ENCODE measurements at places on chromosomes 6 and 20.

DNA sequence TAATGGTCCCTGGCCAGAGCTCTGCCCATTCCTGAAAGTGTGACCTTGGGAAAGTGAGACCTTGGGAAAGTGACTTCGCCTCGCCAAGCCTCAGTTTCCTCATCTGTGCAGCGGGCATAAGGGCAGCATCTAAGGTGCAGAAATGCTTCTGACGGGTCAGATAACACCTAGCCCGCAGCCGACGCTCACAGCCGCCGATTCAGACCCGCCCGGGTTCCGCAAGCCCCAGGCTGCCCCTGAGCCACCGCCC is 486 bp downstream of the FKBP1A start:
- no peak for DNase-seq

DNA sequence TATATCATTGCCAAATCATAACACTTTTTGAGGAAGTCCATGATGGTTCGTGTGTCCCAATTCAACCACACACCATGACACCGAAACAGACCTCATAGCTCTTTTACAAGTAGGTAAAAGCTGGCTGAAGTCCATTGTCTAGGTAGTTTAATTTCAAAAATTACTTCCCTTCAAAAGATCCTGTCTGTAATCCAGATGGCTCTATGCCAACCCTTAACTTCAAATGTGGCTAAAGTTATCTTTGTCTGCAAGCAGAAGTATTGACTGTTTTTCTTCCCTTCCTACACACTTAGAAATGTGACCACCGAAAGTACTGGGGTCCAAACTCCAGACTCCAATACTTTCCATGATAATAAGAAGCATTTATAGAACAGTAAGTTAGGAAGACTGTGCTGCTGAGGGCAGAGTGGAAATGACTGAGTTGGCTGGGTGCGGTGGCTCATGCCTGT is 8.3 kb upstream of the TIAM2 start:
- DNase-seq = no peak

DNA sequence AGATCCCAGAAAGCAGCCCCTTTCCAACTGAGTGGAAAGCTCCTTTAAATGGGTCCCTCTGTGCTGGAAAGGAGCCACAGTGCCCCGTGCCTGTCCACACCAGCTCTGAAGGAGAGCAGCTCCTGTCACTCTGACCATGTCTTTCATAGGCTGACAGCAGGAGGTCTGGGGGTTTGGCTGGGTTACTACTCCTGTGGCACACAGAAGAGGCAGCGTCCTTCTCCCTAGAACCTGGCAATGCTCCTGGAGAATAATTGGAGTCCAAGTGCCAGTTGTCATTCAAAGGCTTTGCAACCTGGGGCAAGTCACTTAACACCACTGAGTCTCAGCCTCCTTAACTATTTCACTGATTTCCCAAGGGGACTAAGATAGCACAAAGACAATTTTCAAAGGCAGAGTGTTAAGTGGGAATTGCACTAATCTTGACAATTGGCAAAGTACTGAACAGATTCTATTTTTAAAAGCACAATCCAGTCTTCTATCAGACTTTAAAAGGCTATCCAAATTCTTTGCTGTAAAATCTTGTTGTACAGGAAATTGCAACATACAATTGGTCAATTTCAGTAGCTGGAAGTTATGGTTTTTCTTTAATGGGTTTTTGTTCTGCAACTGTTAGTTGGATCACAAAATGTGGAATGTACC is 457.2 kb downstream of the KIF16B start:
- DNase-seq = no peak

DNA sequence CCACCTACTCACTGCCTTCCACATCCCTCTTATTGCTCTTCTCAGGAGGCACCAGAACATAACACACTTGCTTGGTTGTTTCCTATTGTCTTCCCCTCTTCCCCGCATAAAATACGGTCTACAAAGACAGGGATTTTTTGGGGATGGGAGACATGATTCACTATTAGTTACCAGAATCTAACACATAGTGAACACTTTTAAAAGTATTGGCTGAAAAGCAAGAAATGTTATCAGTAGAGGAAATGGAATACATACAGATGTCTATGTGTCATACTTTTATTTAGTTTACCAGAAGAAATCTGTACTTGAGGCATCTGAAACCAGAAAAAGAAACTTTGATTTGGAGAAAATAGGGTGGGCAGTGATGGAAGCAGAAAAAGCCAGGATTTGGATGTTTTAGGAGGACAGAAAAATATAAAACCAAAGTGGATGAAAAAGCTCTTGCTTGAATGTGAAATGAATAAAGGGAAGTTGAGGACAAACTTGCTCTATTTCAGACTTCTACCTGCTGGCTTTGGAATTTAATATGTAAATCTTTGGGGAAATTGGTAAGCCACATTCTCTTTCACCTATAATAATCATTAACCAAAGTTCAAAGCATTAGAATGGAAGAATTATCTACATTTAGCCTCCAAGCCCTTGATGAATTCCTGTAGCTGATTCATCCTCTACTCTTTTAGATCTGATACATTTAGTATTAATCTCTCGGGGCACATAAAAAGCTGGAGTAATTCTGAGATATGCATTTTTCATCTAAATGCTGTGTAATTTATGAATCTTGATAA is 82.6 kb downstream of the DOK5 start:
- DNase-seq = no peak

DNA sequence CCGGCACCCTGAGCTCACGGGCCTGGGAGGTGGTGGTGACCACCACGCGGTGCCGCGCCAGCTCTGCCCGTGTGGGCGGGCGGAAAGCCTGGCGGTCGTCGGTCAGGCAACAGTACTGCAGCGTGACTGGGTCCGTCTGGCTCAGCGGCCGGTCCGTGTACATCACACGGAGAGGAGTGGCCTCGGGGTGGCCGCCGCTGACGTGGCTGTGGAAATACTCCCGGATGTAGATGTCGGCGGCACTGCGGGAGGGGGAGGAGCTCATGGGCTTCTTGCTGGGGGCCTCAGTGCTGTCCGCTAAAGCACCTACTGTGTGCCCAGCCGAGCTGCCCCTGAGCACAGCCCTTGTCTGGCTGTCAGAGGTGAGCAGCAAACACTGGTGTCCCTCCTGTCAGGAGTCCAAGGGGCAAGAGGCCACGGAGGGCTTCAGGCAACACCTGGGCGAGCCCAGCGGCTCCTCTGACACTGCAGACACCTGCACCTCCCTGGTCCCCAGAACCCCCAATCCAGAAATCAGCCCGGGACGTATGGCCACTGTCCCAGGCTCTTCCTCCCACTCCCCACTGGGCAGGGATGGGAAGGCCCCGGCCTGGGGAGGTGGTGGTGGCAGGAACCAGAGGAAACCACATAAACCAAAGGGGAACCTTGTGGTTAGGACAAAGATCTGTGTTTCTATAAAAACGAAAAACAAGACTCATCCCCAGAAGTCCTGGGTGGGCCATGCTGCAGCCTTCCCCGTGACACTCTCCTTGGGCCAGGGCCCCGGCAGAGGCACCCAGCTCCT is 6.5 kb downstream of the HELZ2 start:
- DNase-seq = no peak

GRCh38 chr6:31265926-31266325 is 6.0 kb downstream of the HLA-C start:
- no peak for DNase-seq

DNA sequence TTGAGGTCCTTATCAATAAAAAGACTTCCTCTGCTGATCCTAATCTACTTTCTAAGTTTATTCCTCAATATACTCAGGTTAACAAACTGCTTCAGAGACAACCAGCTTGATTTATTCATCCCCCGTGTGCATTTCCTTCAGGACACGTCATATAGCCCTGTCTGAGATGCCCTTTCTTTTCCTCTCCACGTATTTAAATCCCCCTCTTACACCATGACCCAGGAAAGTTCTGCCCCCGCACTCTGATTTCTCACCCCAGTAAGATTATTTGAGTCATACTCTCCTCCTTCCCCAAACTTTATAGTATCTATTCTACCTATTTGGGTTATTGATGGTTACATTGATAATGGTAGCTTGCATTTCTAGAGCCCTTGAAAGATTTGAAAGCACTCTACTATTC is 9.8 kb upstream of the CGA start:
- DNase-seq = no peak

DNA sequence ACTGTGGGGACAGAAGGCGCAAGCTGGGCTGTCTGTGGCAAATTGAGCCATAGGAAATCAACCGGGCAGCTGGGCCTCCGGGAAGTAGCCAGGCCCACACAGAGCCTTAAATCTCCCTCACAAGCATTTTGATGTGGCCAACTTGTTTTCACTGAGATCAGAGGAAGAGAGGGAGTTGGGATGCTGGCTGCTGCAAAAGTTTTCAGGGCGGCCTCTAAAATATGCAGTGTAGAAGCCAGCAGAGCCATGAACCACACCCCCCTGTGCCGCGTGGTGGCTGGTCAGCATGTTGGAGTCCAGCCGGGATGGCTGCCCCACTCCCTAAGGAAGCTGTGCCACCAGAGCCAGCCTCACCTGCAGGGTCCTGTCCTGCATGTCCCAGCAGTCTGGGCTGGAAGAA is 167.4 kb downstream of the CDC5L start:
- no peak for DNase-seq

- DNase-seq = no peak
Observed at GRCh38 chr6:11460837-11461661, 76.5 kb upstream of the TMEM170B start.

- no peak for DNase-seq
Observed at GRCh38 chr6:159307246-159307790, 138.1 kb downstream of the FNDC1 start.

DNA sequence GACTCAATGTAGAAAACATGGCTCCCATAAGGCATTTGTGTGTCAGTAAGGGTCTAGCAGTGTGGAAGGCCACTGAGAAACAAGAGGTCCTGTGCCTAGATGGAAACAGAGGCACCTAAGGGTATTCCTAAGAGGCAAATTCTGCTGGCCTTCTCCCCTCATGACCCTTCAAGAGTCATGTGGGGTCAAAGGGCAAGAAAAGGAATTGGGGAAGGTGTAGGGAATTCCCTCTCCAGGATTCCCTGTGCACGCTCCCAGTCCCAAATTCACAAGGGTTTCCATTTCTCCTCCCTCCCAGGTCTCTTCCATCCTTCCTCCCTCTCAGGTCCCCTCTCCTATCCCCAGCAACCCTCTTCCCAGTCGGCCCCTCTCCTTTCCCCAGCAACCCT is 568 bp downstream of the AGPAT1 start:
- no peak for DNase-seq

DNA sequence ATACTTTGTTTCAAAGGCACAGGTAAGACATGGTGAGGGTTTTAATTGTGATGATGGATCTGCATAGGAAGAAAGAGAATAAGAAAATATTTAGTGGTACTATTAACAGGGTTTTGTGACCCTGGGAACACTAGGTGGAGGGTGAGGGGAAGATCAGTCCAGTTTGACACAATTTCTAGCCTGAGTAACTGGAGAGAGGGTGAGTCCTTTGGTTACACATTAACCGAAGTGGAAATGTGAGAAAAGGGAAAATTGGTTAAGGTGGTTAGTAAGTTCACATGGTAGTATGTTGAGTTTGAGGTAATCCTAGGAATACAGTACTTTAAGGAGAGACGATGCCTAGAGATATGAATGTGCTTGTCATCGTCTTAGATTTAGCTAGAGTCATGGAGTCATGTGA is 54.8 kb upstream of the POU3F2 start:
- no peak for DNase-seq

DNA sequence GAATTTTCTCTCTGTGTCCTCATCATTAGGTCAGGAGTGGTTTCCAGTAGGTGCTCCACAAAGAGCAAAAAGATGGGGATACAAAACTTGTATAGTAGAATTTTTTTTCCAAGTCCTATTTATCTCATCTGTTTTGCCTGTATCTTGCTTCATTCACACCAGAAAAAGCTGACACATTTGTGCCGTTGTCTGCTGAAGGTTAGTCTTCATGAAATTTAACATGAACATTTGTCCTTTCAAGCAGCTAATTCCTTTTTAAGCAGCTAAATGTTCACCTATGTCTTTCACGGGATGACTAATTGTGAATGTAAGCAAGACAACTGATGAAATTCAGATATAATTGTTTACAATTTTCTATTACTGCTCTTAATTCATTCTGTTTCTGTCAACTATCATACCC is 83.8 kb downstream of the ATXN1 start:
- DNase-seq = no peak

- DNase-seq = no peak
Observed at GRCh38 chr6:4902363-4902762, 101.5 kb downstream of the RPP40 start.

DNA sequence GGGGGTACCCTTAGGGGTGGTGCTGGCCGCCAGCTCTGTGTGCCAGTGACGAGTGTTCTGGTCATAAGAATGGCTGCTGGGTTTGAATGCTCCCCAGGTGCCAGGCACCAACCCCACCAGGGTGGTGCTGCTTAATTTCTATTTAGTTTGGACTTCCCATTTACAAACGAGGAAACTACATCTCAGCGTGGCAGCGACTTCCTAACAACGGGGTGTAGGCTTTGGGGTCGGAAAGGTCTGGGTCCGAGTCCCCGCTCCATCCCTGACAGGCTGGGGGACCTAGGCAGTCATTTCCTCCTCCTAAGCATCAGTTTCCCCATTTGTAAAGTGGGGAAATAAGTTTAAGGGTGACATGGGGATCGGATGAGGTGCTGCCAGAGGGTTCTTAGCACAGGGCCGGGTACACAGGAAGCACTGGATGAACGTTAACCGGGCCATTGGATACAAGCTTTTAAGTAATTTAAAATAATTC is 30.3 kb downstream of the CEBPB start:
- DNase-seq = no peak

Data from NCI-H2081 treated with DMSO at 0.1 percent for 48 hours (cell line).